ENCODE measurements at places on chromosomes 2 and 18.

DNA sequence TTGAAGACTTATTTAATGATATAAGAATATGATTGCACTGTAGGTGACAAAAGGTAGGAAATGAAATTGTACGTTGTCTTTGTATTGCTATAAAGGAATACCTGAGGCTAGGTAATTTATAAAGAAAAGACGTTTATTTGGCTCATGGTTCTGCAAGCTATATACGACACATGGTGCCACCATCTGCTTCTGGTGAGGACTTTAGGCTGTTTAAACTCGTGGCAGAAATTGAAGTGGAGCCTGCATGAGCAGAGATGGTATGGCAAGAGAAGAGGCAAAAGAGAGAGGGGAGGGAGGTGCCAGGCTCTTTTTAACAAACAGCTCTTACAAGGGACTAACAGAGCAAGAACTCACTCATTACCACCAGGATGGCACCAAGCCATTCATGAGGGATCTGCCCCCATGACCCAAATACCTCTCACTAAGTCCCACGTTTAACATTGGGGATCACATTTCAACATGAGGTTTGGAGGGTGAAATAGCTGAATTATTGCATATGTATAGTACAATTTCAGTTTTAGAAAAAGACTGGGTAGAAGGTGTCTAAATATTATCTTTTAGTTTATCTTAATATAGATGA, 86.8 kb downstream of the GULP1 start:
- DNase-seq = no peak

- DNase-seq = no peak
These were observed 117.9 kb downstream of the PTRHD1 start for GRCh38 chr2:24675338-24675737.

GRCh38 chr2:219437690-219438206, 3.1 kb downstream of the SPEG start:
- DNase-seq = no peak

DNA sequence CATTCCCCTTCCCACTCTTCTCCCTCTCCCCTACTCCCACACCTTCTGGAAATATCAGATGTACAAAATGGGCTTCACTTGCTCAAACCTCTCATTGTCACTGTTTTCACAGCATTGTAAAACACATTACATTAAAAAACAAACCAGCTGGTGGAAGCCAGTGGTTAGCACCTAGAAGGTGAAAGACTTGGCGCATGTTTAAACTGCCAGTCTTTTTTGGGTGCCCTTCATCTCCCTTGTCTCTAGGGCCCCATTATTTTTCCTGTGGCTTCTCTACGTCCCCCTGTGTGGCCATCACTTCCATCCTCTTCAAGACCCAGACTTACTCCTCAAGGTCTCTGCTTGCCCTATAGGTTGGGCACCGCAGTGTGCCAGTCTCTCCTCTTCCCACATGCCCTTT, 34.9 kb downstream of the MGAT5 start:
- DNase-seq = no peak

GRCh38 chr2:120653046-120653445, 82.6 kb upstream of the GLI2 start:
- no peak for DNase-seq

DNA sequence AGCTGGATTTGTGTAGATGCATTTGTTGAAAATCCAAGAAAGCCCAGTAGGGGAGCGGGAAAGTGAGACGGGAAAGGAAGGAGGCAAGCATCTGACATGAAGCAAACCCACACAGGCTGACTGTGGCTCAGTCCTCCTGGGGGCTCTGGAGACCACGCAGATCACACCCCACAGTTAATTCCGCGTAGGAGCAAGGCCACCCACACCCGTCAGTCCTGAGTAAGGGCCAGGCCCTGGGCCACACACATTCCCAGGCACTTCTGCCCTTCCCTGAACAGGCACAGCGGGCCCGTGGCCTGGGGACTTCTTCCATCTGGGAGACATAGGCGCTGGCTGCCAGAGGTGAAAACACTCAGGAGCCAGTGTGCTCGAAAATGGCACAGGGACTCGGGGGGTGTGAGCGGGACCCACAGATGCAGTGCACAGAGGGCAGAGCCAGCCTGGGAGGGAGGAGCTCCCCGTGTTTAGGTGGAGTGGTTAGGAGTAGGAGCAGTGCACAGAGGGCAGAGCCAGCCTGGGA, 19.4 kb upstream of the PRLH start:
- DNase-seq = no peak

DNA sequence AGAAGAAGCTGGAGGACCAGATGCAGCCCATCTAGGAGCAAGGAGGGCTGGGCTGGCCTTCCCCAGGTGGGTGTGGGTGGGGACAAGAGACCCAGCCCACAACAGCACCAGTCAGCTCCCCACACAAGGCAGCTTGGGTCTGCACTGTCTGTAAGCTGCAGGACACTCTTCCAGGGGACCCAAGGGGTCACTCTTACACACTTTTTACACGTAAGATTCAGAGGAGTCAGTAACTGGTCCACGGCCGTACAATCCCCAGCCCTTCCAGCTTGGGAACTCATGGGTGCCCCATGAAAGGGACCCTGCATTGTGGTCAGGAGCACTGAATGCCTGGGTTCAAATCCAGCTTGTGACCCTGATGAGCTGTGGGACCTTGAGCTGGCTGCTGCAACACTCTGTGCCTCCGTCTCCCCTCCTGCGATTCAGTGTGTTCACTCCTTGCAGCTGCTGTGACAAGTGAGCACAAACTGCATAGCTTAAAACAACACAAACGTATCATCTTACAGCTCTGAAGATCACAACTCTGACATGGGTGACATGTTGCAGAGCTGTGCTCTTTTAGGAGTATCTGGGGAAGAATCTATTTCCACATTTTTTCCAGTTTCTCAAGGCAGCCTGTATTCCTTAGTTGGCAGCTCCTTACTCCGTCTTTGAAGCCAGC, 11.1 kb upstream of the SLC66A3 start:
- DNase-seq = no peak

DNA sequence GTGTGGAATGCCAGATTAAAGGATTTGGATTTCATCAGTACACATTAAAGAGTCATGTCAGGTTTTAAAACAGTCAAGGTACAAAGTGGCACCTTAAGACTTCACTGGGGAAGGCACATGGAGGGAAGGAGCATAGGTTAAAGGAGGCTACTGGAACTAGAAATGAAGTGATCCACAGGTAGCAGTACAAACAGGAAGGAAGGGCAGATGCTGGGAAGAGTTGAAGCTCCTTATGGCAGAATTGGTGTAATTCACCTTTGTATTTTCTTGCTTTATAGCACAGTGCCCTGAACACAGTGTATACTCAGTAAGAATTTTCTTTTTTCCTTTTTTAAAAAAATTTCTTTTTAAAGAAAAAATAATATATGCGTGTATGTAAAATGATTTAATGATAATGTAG, 177.1 kb downstream of the BABAM2 start:
- DNase-seq = no peak

GRCh38 chr18:42758852-42759251, 356.6 kb downstream of the RIT2 start:
- no peak for DNase-seq

GRCh38 chr2:54438271-54438670, 17.9 kb upstream of the SPTBN1 start:
- DNase-seq = no peak

- DNase-seq = no peak
These were observed 68.0 kb downstream of the BOLA3 start for GRCh38 chr2:74079522-74080341.

DNA sequence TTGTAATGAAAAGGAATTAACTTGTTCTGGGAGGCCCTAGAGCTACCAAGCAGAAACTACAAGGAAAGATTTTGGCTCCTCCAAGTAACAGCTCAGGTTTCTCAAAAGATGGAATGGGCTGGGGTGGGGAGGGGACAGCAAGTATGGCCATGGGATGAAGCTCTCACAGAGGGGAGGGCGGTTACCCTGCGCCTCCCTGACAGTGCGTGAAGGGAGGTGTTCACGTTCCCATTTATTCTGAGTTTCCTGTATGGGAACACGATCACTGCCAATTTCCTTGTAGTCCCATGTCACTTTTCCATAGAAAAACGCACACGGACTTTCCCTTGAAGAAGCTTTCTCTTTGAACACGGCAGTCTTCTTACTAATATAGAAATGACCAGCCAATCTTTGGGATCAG, 17.0 kb downstream of the CDC42EP3 start:
- DNase-seq = no peak

GRCh38 chr2:41877114-41877678, 170.6 kb upstream of the PKDCC start:
- no peak for DNase-seq

DNA sequence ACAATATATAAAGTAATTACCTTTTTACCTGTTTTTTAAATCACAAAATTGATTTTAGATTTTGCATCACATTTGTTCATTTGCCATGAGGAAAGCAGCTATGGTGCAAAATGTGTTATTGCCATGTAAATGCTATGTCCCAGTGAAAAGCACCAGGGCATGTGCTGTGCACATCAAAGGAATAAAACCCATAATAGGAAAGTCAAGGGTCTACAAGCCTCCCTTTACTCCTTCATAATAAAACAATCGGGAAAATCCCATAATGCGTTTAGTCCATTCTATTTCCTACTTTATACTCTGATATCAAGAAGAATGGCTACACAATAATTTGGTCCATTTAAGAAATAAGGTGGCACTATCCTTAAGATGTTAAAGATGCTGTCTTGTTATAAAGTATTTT, 53.0 kb downstream of the KLF7 start:
- no peak for DNase-seq

DNA sequence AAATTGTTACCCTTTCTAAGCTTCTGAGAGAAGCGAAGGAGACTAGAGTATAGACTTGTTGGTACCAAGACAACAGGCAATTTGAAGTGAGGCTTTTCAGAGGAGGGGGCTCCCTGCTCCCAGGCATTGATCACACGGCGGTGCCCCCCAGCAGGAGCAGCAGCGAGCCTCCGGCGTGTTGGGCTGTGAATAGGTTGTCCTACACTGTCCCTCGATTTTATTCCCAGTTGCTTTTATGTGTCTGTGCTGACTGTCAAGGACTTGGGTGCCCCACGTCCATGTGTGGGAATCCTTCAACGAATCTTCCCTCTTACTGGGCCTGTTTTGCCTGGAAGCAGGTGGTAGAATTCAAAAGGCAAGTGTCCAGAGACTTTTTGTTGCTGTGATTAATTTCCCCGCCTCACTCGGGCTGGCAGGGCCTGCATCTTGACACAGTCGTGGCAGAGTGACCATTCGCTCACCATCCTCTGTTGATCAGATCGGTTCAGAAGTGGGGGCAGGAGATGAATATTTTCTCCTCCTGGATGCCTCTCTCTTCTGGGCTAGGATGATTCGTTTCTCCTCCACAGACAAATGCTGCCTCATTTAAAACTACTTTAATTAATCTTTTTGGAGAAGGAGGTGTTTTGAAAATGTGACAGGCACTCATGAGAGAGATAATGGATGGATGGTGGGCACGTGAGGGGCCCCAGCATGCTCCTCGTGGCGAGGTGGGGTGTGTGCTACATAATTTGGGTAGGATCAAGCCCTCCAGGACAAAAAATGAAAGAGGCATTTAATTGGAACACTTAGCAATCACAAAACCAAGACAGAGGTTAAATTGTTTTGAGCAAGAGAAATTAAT, 77.6 kb downstream of the SMIM21 start:
- DNase-seq = no peak

GRCh38 chr18:48594471-48595094, 55.8 kb downstream of the CTIF start:
- DNase-seq = no peak

DNA sequence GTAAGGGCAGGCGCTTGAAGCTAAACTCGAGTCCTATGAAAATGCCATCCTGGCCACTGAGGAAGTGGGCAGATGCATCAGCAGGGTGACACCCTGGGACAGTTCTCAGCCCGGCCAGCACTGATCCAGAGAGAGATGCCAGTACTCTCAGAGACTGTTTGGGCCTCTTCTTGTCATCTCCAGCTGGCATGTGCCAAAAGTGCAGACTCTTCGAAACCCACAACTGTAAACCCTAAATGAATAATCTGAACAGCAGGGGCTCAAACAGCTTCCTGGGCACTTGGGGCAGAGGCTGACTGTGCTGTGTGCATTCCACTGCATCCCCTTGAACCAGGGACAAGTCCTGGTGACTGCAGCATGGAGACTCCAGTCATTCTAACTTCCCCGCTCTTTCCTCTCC, 204.2 kb upstream of the SMAD2 start:
- DNase-seq = no peak

All from stimulated activated CD4-positive, alpha-beta T cell treated with anti-CD3 and anti-CD28 coated beads, Interleukin-15, amount 100 ng/mL, for 1 hour (primary cell).